Right hindlimb (tissue), 1 donor: ENCODE measurements at places on chromosomes 13 and 19.
A peak's percentile ranks its signal among the peaks of the same experiment; 100 is the strongest.

GRCh38 chr19:31271306-31271911 lies 77.8 kb downstream of the TSHZ3 start:
- no peak for DNase-seq

GRCh38 chr19:46921071-46921470 lies 60.3 kb downstream of the ARHGAP35 start:
- DNase-seq, result no peak

- DNase-seq, result peak; percentile 74
These were observed 3.4 kb downstream of the DMKN start for GRCh38 chr19:35509861-35510625.

DNA sequence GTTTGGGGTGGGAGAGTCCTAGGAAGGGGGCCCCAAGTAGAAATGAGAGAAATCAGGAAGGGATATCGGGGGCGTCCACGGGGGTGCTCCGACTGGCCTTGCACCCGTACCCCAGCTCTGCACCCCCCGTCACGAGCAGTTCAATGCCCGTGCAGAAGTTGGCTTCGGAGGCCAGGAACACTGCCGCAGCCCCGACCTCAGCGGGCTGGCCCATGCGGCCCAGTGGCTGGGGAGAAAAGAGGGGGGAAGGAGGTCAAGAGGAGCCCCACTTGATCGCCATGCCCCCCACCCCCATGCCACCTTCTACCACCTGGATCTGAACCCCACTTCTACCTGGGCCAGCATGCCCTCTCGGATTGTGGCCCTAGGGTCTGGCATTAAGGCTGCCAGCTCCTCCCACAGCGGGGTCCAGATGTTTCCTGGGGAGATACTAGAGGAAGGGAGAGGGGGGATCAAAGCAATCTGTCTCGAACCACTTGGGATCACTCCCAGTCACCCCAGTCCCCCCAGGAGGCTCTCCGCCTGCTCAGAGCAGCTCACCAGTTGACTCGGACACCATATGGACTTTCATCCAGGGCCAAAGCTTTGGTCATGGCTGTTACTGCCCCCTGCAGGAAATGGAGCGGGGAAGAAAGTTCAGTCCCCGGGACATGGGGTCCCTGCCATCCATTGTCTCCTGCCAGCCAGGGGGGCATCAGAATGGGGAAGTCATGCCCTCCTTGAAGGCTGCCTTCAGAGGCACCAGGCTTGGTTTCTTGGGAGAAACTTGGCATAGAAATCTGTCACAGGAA lies 2.5 kb upstream of the BCAT2 start:
- no peak for DNase-seq

- no peak for DNase-seq
These were observed 259.5 kb upstream of the SLC10A2 start for GRCh38 chr13:103325672-103326071.

- DNase-seq, result no peak
These were observed 109.3 kb upstream of the IPO5 start for GRCh38 chr13:97844151-97844550.
